ENCODE measurements at places on chromosomes 12 and 14.
A peak's percentile ranks its signal among the peaks of the same experiment; 100 is the strongest.

DNA sequence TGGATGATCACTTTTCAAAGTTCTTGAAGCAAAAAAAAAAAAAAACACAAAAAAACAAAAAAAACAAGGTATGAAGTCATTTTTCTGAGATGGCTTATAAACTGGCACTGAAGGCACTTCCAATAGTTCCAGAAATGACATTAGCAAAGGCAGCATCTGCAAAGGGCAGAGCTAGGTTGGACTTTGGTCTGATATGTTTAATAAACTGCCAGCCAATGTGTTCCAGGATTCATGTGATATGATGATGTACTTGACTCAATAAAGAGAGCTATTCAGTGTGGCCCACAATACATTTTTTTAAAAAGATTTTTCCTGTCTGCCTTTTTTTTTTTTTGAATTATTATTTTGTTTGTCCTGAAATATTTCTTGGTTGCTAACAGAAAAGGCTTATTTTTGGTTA is 79.6 kb downstream of the VRK1 start:
- DNase-seq: no peak

- DNase-seq: no peak
These were observed 229.2 kb downstream of the SPTSSA start for GRCh38 chr14:34232790-34233189.

GRCh38 chr12:77076886-77077285 is 11.5 kb upstream of the E2F7 start:
- no peak for DNase-seq

GRCh38 chr14:92480856-92481255 is 32.7 kb upstream of the RIN3 start:
- no peak for DNase-seq

GRCh38 chr14:63991833-63992232 is 139.0 kb downstream of the SYNE2 start:
- DNase-seq: no peak

DNA sequence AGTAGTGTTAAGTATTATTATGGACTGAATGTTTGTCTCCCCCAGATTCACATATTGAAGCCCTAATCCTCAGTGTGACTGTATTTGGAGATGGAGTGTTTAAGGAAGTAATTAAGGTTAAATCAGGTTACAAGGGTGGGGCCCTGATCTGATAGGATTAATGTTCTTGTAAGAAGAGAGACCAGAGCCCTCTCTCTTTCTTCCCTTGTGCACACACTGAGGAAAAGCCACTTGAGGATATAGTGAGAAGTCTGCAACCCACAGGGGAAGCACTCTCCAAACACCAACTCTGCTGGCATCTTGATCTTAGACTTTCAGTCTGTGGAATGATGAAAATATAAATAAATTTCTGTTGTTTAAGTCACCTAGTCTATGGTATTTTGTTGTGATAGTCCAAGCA is 2.2 kb upstream of the KLRG1 start:
- DNase-seq: no peak

GRCh38 chr12:1063852-1064251 is 72.8 kb downstream of the ERC1 start:
- DNase-seq: no peak

DNA sequence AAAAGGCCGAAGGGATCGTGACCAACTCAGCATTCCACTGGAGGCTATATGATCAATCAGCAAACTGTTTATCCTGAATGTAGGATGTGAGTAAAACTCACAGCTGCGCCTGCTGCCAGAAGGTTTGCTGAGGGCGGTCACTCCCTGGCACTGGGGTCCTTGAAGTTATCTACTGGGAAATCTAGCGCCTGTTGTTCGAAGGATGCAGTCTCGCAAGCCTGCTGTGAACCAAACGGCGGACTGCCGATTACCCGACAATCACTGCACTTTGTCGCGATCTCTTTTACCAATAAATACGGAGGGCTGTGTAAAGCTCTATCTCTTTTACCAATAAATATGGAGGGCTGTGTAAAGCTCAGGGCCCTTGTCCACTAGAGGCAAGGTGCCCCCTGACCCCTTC is 12.9 kb downstream of the DDX51 start:
- no peak for DNase-seq

- no peak for DNase-seq
These were observed 34.1 kb downstream of the AP5M1 start for GRCh38 chr14:57302883-57303282.

DNA sequence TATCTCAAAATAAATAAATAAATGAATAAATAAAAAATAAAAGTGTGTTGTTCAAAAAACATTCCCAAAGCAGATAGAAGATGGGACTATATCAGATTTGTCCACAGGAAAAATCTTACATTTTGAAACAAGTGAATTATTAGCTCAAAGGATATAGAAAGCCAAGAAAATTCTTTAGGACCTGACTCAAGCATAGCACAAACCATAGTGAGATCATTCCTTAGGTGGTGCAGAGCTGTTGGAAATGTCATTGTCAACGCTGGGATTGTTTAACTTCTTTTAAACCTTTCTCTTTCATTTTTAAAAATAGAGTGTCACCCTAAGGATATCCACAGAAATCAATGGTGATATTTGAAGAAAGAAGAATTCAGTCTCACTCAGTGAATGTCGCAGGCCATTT is 43.5 kb downstream of the DRAM1 start:
- DNase-seq: no peak

GRCh38 chr12:52690351-52691075 is 10.3 kb upstream of the KRT1 start:
- no peak for DNase-seq

DNA sequence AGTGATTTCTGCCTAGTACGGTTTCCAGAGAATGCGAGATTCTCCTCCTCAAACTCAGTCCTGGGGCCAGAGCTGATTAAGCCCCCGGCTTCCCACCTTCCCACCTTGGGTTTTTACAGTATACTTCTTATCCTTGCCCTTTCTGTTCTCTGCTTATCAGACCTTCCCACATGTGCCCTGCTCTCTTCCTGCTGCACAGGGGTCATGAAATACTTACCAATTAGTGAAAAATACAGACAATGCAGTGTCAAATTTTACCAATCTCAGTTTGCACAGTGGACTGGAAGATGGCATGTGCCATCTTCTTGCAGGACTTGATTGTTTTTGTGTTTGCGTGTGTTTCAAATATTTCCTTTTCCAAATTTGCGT is 14.7 kb downstream of the SUSD6 start:
- no peak for DNase-seq

- DNase-seq: no peak
These were observed 54.4 kb upstream of the KCNA1 start for GRCh38 chr12:4855121-4855924.

- DNase-seq: no peak
These were observed 47.9 kb downstream of the CDK17 start for GRCh38 chr12:96352161-96352835.

DNA sequence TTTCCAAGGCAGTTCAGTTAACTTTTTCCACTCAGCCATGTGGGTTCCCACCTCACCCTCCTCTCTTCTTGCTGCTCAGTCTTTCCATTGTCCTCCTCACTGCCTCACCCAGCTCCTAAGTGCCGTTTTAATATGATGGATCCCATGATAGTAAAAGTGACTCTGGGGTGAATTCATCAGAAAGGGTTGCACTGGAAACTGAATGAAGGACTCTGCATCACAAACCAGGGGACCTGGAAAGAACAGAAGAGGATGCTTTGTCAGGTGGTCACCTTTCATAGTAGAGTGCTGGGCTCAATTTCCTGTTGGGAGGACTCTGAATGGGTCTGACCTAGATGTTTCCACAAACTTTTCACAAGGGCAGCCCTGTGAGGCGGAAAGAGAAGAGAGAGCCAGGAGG is 67.8 kb upstream of the SLC8A3 start:
- no peak for DNase-seq

DNA sequence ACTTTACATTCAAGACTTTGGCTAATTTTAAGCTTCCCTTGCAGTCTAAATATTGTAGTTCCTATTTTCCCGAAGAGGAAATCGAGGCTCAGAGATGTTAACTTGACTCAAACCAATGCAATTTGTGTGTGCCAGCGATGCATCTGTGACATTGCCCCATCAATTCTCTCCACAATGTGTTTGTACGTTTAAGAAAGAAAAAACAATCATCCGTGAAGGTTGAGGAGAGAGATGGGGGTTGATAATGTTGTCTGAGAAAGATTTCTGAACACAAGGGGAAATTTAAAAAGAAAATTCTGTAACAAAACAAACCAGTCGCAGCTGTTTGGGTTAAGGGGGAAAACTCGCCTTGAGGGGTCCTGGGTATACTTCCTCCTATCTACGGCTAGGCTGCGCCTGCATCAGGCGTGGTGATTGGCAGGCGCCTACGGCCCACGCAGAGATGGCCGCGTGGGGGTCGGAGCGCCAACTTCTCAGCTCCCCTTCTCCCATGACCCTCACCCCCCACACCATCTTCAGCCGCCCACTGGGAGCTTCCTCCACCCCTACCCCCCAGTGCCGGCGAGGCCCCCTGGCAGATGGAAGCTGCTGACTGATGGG is 12.3 kb downstream of the SIX1 start:
- DNase-seq: no peak

- DNase-seq: no peak
These were observed 70.8 kb downstream of the WNK1 start for GRCh38 chr12:823028-823698.

GRCh38 chr12:79327465-79327864 is 363.3 kb downstream of the PAWR start:
- no peak for DNase-seq

- DNase-seq: no peak
These were observed 134.0 kb downstream of the ANO6 start for GRCh38 chr12:45349916-45350315.

DNA sequence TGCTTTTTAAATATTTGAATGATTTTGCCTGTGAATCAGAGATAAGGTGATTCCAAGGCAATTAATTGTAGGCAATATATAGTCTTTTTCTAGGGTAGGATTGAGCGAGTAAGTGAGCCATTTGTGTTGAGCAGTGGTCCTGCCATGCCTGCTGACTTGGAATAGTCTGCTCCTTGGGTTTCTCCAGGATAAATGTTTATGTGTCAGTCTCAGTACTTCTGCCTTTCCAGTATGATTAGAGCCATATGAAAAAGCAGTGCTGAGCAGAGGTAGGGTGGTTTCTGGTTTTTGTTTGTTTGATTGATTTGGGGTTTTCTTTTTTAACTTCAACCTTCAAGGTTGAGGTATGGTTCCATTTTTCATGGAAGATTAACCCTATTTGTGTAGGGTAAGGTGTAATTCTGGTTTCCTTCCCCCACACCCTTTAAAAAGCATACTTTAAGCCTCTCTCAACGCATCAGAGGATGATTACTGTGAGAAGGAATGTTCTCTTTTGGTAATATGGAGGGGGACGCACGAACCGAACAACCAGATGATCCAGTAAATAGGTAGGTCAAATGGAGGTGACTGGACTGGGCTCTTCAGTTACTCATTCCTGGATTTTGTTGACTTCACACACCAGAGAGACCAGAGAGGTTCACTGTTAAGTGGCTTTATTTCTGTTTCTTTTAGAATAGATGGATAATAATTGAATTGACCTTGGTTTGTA is 22.7 kb downstream of the FRMD6 start:
- no peak for DNase-seq

DNA sequence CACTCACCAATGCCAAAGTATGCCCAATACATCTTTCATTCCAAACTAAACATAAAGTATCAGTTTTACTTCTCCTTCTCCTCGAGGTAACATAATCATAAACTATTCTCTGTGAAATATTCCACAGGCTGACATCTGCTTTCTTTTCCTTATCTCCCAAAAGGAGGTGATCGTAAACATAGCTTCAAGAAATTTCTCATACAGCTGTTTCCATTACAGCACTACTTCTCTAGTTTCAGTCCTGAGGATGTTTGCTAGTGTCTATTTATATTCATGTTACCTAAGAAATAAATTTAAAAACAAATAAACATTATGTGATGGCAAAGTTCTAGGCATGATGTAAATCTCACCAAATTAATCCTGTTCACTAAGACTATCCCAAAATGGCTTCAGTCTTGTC is 90.1 kb upstream of the CPSF6 start:
- DNase-seq: no peak

DNA sequence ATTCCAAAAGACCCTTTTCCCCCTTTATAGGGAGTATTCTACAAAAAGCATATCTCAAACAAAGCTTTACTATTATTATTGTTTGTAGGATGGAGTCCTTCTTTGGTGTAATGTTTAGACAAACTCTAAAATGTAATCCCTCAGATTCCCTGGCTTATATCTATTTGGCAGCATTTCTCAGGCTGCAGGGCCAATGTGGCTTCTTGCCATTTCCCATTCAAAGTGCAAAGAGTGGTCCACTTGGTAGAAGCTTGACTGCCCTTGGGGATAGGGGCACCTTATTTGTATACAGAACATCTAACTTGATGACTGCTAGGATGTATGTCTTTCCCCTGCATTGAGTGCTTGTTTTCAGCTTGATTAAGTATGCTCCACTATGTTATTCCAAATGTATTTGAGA is 242.7 kb downstream of the PRKD1 start:
- no peak for DNase-seq

DNA sequence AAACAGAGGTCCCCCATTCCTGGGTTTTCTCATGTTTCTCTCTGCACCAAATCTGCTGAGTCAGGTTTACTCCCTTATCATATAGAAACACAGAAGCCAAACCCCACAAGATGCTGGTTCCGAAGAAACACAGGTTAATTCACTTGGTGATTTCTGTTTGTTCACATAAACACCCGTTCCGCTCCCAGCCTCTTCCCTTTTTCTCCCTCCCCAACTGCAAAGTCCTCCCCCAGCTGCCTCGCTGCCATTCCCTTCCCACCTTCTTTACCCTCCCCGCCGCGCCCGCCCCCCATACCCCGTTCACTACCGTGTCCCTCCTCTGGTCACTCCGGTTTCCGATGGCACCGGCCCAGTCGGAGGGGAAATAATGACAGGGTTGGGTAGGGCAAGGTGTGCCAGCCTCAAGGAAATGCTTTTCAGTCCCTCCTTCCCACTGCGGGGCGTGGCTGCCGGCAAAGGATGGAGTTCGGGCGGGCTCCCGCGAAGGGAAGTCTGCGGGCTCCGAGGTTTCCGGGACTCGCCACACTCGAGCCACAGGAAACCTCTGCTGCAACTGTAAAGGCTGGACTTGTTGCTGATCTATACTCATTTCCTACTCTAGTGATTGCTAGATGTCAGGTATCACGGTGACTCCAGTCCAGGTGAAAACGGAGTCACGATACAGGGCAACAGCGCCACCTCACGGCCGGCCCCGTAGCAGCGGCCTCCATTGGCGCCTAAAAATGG is at the start of gene STYK1:
Gene STYK1 (minus strand): TSS at position 394 of the 726 bp plus-strand sequence. CDS start 39,434 bp downstream, outside the sequence.
- peak; percentile 44 for DNase-seq

- DNase-seq: no peak
These were observed 24.6 kb downstream of the RIMKLB start for GRCh38 chr12:8722286-8722800.

GRCh38 chr14:105498430-105499255 is 7.6 kb downstream of the TEDC1 start:
- no peak for DNase-seq
